Osteoblast (primary cell): ENCODE measurements at places on chromosomes 4 and X.

DNA sequence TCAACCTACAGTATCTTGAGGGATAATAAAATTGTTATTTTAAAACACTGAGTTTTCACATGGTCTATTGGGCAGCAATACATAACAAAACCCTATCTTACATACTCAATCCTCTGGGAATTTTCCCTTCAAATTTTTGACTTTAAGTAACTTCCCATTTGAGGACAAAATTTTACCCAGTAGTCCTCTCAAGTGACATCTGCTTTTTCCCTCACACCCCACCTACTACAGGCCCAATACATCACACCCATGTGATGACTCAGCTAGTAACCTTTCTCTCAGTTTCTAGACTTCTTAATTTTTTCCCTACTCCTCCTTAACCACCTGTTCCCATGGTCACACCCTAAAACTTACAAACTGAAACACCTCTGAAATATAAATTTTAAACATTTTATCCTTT, 12.2 kb upstream of the RAP1GDS1 start:
- no peak for DNase-seq

- no peak for DNase-seq
Measured at GRCh38 chr4:52915730-52916300, 53.7 kb downstream of the RASL11B start.

- DNase-seq: no peak
Measured at GRCh38 chrX:74500067-74500466, 78.8 kb downstream of the SLC16A2 start.

DNA sequence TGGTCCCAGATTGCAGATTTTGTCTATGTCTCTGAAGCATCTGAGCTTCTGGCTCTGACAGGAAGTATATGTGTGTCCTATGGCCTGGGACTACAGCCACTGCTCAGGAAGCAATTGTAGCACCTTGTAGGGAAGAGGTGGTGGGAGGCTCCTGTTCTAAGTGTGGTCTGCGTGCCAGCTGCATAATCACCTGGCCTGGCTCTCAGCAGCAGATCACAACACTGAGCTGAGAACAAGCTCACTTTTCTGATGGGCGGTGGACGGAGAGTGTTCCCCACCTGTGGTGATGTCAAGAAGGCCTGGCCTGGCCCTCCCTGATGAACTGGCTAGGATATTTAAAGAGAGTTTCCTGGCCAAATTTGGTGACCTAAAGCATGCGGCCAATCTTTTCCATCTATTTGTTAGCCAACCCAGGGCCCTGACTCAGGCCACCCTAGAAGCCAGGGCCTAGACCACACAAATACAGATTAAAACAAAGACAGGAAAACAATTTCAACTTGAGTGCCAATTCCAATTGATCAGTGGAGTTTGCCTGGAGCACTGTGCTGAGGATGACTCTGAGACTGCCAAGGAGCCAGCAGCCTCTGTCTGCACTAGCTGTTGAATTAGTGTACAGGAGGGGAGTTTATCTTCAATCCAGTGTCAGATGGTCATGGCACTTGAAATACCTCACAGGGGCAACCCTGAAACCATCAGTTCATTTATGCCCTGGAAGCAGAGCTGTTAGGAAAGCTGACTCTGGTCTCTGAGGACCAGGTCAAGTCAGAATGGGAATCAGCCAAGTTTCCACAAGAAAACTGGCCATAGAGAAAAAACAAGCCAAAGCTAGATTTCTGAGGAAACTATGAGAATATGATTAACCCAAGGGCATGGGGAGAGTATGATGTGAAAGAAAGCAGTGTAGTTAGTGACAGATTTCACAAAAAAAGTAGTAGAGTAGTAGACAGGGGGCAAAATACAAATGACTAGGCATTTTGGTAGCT, 47.4 kb downstream of the PRDM5 start:
- peak; percentile 58 for DNase-seq

GRCh38 chrX:3445806-3446490, 99.5 kb upstream of the MXRA5 start:
- DNase-seq: no peak

DNA sequence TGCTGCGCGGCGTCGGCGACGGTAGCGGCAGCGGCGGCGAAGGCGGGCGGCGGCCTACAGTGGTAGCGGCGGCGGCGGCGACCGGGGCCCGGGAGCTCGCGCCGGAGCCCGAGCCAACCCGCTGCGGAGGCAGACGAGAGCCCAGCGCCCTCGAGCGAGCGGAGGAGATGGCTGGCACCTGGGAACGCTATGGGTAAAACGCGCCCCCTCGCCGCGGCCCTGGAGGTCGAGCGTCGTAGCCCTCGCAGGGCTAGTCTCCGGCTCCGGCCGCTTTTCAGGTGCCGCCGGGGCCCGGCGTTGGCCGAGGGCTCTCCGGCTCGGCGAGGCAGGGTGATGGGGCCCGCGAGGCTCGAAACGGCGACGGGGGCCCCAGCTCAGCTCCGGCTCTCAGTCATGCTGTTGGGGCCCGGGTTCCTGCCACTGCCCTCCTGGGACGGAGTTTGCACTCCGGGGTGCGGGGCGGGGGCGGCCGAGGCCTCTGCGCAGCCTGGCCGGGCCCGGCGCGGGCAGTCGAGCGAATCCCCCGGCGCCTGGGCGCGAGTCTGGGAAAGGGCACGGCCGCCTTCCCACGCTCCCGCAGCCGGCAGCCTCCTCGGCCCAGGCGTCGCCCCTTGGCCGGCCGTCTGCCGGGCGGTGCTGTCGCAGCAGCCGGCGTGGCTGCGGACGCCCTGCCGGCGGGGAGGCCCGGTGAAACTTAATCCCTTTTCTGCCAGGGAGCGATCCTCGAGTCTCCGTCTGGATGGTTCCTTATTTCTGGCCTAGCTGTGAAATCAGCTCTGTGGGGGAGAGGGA, 768 bp downstream of the MID2 start:
- peak; percentile 84 for DNase-seq

DNA sequence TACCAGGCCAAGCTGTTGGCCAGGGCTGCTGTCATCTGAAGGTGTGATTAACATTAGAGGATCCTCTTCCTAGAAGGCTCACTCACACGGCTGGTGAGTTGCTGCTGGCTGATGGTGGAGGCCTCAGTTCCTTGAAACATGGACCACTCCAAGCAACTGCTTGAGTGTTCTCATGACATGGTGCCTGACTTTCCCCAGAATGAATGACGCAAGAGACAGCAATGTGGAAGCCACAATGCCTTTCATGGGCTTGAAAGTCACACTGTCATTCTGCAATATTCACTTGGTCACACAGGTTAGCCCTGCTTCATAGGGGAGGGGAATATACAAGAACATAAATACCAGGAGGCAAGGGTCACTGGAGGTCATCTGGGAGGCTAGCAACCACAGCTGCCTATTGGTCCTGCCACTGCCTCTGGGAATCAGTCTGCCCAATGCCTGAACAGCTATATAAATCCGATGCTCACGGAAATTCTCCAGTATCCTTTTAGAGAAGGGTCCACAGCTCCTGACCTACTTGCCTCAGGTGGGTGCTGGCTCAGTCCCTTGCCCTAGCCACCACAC, 97.1 kb upstream of the MAML3 start:
- DNase-seq: no peak

DNA sequence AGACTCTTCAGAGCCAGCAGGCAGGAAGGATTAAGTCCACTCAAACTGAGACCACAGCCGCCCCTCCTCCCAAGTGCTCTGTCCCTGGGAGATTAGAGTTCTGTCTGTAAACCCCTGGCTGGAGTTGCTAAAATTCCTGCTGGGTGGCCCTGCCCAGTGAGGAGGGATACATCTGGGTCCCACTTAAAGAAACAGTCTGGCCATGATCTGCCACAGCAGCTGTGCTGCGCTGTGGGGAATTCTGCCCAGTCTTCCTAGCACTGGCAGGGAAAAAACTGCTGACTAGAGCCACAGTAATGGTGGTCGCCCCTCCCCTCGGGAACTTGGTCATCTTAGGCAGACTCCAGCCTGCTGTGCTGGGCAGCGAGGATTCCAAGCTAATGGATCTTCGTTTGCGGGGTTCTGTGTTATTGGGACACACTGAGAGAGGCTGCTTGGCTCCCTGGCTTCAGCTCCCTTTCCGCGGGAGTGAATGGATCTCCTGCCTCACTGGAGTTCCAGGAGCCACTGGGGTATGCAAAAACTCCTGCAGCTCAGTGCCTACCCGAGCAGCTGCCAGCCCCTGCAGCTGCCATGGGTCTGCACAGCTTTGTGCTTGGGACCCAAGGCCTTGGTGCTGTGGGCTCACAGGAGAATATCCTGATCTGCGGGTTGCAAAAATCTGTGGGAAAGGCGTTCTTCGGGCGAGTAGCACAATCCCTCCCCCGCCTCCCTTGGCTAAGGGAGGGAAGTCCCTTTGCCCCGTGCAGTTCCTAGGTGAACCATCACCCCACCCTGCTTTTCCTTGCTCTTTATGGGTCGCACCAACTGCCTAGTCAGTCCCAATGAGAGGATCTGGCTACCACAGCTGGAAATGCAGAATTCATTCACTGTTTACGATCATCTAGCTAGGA, 15.7 kb downstream of the ZXDB start:
- no peak for DNase-seq

DNA sequence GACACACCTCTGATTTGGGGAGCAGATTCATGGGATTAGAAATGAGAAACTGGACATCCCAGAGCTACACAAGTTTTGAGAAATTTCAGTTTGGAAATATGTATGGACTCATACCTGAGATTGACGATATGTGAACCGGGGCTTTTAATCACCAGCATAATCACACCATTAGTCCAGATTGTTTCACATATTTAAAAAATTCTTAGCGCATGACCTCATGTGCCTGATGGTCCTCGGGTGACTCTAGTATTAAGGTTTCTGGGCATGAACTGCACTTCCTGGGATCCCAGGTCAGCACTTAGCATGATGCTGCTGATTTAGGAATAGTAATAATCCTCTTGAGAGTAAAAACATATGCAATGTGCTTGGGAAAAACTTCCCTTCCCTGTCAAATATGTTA, 91.9 kb upstream of the BCOR start:
- no peak for DNase-seq

GRCh38 chr4:24229978-24230377, 340.1 kb upstream of the PPARGC1A start:
- no peak for DNase-seq
